ENCODE measurements at places on chromosomes 1 and 21.

DNA sequence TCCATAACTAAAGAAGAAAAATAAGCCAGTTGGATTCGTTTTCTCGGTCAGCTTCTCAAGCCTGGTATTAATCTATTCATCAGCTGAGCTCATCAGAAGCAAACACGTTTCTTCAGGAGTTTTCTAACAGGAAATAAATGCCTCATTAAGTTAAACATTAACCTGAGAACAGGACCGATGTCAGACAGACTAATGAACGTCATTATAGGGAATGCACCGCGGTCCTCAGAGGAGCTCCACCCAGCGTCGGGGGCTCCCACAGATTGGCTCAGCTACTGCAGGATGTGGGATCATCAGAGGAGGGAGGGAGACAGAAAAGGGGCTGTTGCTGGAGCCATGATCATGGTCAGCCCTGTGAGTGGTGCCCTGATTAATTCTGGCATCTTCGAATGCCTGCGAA lies 615.4 kb downstream of the PTPRU start:
- DNase-seq: no peak

- no peak for DNase-seq
These were observed 29.2 kb downstream of the SZT2 start for GRCh38 chr1:43418858-43419257.

DNA sequence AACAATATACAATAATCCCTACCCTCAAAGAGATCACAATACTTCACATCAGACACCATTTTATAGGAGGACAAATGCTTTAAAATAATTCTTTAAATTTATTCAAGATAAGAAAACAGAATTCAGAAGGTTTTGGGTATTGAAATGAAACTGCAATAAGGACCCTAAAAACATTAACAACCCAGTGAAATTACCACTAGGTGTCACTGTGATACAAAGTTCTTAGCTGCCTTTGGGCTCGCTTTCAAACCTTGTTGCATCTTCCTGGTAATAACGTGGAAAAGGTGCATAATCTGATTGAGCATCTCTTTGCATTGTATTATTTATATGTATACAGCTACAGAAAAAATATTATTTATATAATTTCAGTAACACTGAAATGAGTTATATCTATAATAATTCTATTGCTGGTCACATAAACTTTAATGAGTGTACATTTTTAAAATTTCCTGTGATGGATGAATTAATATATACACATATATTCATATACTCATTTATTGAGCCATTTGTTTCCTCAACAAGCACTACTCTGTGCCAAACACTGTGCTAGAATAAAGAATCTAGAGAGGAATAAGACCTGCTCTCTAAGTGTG lies 185.2 kb downstream of the FAF1 start:
- no peak for DNase-seq

DNA sequence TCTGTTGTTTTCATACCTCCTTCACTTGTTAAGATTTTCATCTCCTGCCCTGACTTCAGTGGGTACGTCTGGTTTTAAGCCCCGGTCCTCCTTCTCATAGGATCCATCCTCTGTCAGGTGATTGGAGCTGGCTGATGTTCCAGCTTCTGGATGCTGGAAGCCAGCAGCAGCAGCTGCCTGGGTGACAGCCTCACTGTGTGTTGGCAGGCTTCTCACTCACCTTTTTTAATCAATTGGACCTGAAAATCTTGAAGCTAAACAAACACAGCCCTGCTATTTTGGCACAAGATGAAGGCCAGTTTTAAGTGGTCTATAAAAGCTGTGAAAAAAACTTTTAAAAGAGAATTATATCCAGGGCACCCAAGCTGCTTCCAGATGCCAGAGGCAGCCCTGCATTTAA lies 181.0 kb downstream of the DISC1 start:
- no peak for DNase-seq

DNA sequence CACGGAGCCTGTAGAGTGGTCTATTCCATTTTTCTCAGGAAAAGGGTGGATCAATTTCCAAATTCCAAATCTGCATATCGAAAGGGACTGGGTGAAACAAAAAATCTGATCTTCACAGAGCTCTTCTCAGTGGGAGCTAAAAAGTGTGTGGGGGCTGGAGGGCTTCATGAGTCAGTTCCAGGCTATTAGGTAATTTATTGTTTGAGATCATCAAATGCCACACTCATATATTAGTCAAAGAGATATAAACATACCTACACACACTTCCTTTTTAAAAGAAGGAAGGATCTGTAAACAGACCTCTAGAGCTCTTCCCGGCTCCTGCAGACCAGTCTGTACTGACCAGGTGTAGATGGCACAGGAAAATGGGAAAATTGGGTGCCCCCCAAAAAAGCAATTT lies 175.4 kb downstream of the ZBTB18 start:
- DNase-seq: no peak

DNA sequence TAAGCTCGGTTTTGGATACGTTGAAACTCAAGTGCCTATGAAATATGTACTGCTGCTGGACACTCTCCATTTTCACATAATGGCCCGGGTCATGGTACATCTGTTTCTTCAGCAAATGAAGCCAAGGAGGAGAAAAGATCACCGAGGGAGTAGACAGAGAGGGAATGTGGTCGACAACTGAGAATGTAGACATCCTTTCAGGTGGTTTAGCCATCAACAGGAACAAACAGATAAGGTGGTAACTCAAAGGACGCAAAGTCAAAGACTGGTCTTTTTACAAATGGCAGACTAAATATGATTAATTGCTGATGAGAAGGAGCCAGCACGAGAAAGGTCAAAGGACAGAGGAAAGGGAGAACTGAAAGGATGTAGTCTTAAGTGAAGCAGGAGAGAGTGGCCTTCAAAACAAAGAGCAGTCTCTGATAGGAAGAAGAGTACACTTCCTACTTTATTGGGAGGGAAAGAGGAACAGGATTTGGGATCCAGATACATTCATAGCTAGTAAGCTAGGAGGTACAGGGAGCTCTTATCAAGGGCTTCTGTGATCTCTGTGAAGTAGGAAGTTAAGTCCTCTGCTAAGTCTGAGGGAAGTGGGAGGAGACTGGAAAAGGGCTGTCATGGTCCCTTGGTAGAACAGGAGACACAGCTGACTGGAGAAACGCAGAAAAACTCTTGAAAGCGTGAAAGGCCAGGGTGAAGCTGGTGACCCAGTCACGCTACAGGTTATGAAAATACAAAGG lies 28.3 kb downstream of the NUP133 start:
- DNase-seq: no peak

GRCh38 chr1:213960963-213961362 lies 26.8 kb upstream of the PROX1 start:
- no peak for DNase-seq

DNA sequence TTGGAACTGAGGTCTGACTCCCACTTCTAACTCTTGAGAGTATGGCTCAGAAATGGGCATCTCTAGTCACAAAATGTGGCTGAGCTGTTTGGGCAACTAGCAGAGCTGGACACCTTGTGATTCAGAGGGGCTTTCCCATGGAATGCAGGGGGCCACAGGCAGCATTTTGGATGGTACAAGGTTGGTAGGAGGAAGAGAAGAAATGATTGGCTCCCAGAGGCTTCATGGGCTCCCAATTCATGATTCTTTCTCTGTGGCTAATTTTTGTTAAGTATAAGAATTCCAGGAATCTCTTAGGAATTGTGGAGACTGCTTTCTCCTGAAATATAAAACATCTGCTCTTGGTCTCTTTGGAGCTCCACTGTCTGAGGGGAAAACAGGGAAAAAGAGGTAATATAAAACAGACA lies 49.7 kb downstream of the PBX1 start:
- no peak for DNase-seq

- no peak for DNase-seq
These were observed 306.6 kb downstream of the CTH start for GRCh38 chr1:70717656-70718055.

GRCh38 chr1:25056536-25056935 lies 126.5 kb upstream of the RUNX3 start:
- DNase-seq: no peak

DNA sequence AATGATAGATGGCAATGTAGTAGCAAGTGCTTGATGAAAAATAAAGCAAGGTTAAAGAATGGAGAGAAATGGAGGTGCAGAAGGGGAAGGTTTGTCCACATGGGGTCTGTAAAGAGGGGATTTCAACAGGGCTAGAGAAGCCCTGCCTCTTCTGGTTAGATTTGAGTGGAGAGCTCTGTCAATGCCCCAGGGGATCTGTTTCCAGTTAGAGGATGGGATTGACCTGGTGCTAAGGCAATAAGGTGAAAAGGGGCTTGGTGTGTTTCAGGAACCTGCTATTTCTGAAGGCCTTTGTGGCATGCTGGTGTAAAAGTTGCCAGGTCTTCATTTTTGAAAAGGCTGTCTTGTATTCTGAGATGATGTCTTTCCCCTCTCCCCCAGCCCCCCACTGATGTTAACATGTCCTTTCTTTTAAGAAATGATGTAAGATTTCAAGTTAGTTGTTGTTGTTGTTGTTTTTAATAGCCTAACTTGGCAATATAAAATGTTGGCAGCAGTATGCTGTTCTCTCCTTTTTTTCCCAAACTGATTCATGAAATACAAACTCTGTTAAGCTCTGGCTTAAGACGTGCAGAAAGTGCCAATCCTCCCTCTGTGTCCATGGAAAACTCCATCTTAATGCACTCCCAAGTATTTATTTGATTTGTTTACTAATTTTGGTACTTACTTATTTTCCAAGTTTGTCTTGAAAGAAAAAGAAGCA lies 370.3 kb upstream of the ADGRL2 start:
- no peak for DNase-seq

DNA sequence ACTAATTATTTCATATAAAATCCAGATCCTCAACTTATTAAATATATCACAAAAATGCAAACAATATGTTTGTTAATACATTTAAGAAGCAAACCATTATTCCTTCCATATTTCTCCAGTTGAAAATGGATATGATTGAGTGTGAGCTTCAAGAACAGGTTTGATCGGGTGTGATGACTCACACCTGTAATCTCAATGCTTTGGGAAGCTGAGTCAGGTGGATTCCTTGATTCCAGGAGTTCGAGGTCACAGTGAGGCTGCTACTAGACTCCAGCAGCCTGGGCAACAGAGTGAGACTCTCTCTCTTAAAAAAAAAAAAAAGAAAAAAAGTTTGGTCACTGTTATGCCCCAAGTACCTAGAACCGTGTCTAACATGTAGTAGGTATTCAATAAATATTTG lies 42.9 kb upstream of the RRP15 start:
- no peak for DNase-seq

- no peak for DNase-seq
These were observed 104.6 kb upstream of the F3 start for GRCh38 chr1:94646141-94646643.

DNA sequence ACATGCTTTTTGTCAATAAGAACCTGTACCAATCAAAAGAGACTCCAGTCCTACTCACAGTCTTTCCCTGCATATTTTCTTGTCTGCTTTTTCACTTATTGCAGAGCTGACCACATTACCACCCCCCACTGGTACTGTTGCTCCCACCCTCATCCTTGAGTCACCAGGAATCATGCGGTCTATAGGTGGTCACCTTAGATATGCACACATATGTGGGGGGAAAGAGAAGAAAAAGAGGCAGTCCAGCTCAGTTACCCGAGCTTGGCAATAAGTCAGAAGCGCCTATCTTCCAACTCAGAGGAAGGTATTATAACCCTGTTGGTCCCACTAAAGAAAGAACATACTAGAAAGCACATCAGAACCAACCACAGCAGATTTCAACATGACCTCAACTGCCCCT lies 119.2 kb downstream of the SMYD2 start:
- no peak for DNase-seq

- DNase-seq: no peak
These were observed 26.6 kb upstream of the PIGK start for GRCh38 chr1:77245830-77246229.
